Esophagus squamous epithelium (tissue), 5 donors: ENCODE measurements at places on chromosomes 4 and X. TPM values are rescaled to one million over a fixed set of nuclear protein-coding genes. Genes with fewer than 3 reads are reported as not detected.

GRCh38 chr4:92198711-92199110, 105.1 kb upstream of the GRID2 start:
- no peak for DNase-seq
- H3K27ac ChIP-seq: no peak overlapping the region
- no peaks in the 10 kb centered on the region for H3K36me3 ChIP-seq
- H3K4me3 ChIP-seq: no peak overlapping the region
- H3K4me1 ChIP-seq: no peaks in the 10 kb centered on the region

DNA sequence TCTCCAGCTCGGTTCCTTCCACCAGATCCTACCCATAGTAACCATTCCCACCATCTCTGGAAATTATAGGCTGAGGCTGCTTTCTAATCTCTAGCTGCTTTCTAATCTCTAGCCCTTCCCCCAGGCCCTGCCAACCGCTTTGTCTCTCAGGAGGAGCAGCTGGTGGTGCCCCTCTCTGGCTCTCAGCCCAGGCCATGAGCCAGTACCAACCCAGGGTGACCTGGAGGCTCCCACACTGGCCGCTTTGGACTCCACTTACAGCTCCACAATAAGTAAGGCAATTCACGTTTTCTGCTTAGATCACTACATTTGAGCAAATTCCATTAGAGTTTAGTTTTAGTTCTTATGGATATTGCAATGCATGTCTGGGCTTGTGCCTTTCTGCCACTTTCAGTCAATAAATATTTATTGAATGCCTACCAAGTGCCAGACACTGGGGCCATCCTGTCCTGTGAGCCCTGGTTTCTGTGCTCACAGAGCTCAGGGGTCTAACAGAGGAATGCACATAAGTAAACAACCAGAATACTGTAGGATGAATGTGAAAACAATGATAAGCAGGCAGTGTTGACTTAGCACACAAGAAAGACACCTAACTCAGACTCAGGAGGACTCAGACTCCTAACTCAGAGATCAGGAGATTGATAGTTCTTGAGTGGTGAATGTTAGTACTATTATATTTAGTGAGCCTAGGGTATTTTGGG, 38.9 kb downstream of the SMC1A start:
- H3K4me1 ChIP-seq: no peaks in the 10 kb centered on the region
- DNase-seq: no peak
- peaks cover 22% of the 10 kb centered on the region for H3K36me3 ChIP-seq
- no peak overlapping the region for H3K4me3 ChIP-seq
- H3K27ac ChIP-seq: no peak overlapping the region

The KLF8 gene
- total RNA-seq: 38.1 TPM

DNA sequence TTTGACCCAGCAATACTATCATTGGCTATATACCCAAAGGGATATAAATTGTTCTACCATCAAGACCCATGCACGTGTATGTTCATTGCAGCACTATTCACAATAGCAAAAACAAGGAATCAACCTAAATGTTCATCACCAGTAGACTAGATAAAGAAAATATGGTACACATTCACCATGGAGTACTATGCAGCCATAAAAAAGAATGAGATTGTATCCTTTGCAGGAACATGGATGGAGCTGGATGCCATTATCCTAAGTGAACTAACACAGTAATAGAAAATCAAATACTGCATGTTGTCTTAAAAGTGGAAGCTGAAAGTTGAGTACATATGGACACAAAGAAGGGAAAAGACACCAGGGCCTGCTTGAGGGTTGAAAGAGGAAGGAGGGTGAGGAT, 803.1 kb upstream of the PCDH10 start:
- no peaks in the 10 kb centered on the region for H3K4me1 ChIP-seq
- no peaks in the 10 kb centered on the region for H3K27me3 ChIP-seq
- H3K36me3 ChIP-seq: no peaks in the 10 kb centered on the region

DNA sequence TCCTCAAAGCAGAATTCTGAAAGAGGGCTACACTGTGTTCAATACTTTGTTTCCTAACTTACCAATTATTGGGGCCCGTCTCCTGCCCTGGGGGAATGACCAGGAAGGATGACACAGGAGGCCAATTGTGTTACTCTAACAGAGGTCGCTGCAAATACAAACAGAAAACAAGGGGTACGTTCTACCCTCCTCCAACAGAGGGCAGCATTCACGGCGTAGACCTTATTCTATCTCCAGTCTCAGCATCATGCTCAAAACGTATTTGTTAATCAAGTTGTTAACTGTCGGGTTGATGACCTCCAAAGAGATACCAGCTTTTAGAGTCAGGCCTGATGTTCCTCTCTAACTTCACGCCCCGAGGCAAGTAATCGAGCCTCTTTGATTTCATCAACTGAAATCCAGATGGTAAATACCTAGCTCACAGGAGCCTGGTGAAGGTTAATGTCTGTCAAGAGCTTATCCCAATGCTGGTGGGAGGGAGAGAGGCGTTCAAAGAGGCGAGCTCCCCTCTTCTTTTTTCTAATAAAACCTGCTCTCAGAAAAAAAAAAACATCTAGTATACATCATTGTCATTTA, 181.0 kb upstream of the KCNIP4 start:
- DNase-seq: no peak
- H3K4me3 ChIP-seq: no peak overlapping the region
- H3K27me3 ChIP-seq: no peaks in the 10 kb centered on the region
- H3K36me3 ChIP-seq: no peaks in the 10 kb centered on the region
- H3K4me1 ChIP-seq: no peaks in the 10 kb centered on the region

The S100G gene
- not detected for total RNA-seq

GRCh38 chrX:113330416-113330815, 489.8 kb upstream of the AMOT start:
- no peak overlapping the region for H3K4me3 ChIP-seq
- no peak overlapping the region for H3K27ac ChIP-seq

DNA sequence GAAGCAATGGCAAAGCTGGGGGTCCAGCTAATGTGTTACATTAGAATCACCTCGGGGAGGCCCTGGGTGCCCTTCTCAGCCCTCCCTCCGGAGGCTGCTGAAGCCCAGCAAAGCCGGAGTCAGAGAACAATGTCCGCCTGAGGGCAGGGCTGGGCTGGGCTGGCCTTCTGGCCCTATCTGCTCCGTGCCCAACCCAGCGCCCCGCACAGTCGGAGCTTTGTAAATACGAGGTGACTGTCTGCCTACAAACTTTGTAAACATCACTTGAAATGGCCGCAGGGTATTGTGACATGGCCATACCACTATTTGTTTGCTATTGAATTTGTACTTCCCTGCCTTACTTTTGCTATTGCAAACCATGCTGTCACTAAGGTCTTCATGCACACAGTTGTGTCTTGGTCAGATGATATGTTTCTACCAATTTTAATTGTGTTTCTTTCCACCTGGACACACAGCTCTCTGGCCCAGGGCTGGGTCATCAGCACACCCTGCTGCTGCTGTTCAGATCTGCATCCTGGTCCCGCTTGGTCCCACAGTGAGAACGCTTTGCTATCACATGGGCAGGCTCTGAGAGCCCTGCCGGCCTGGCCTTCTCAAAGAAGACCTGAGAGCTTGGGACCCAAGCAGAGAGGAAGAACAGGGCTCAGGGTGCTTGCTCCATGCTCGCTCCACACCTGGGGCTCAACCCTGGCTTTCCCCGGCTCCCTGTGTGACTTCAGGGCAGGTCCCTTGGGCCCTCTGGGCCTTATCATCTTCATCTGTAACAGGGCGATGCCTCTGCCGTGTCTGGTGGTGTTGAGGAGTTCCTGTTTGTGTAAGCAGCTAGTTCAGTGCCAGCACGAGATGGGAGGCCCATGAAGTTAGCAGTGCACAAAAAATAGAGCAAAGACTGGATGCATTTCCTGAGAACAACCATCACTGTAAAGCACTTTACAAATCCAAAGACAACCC, 2.3 kb downstream of the S100P start:
- H3K4me3 ChIP-seq: peak overlapping the region; percentile 15
- peaks cover 15% of the 10 kb centered on the region for H3K36me3 ChIP-seq
- H3K4me1 ChIP-seq: peaks cover 23% of the 10 kb centered on the region
- H3K27me3 ChIP-seq: no peaks in the 10 kb centered on the region
- DNase-seq: no peak
- peak overlapping the region; percentile 67 for H3K27ac ChIP-seq
